Brain microvascular endothelial cell (primary cell): ENCODE measurements at places on chromosomes 3 and 15.

- DNase-seq, result peak; percentile 42
Observed at GRCh38 chr3:43214616-43215015, 71.7 kb upstream of the SNRK start.

DNA sequence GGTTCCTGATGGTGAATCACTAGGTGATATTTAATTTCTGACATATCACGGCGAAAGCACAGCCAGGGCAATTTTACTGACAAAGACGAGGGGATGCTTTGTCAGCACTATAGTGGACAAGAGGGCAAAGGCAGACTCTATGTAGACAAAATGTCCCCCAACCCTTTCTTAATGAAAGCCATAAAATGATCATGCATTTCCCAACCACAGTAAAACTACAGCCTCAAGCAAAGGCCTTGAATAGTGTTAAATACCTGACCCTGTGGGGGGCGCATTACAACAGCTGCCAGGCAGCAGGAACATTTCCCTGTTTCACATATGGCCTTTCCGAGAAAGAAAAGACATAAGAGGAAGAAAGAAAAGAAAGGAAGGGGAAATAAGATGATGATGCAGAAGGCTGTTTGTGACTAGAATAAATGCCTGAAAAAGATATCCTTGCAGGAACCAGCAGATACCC is 49.5 kb downstream of the GLDN start:
- DNase-seq, result no peak

DNA sequence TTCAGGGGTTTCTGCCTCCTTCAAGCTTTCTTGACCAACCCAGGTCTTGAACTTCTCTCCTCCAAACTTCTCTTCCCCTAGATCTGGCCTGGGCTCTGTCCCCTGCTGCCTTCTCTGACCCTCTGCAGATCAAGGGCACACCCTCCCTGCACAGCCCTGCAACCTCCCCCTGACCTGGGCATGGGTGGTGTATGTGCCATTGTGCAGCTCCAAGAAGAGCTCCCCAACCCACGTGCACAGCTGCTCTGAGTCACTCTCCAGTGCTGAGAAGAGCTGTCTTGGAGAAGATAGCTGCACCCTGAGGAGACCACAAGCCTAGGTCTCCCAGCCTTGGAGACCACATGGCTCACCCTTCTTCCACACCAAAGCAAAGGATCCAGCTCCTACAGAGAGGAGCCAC is 8.0 kb downstream of the MAN2C1 start:
- no peak for DNase-seq

DNA sequence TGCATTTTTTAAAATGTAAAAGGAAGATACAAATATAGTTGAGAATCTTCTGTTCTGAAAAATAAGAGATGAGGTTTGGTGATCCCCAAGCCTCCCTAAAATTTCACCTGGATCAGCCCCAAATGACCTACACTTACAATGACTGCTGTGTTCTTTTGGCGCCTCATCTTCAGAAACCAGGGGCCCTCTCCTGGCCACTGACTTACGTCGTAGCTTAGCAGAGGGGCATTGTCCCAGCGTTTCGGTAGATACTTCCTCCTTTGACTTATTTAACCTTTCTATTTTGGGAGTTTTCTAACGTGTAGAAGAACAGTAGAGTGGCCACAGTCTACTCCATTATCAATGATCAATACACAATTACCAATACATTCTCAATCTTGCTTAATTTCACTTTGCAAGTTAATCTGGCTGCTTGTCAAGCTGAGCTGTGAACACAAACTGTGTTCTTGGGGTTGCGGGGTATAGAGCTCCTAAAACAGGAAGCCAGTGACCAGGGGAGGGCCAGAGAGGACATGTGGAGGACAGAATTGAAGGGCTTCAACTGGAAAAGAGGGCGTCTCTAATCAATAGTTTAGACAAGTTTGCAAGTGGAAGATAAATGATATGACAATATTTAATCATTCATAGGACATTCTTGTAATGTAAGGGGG is 419.5 kb downstream of the LPP start:
- DNase-seq, result no peak

GRCh38 chr3:105791131-105791530 is 77.7 kb downstream of the CBLB start:
- peak; percentile 47 for DNase-seq

- no peak for DNase-seq
Observed at GRCh38 chr15:39331584-39331983, 249.3 kb upstream of the THBS1 start.
